ENCODE measurements at places on chromosomes 4 and X. TPM values are rescaled to one million over a fixed set of nuclear protein-coding genes. Genes with fewer than 3 reads are reported as not detected.

FTSJ1 gene
- polyA plus RNA-seq = 38.0 TPM

- no peak overlapping the region for H3K27ac ChIP-seq
- H3K4me3 ChIP-seq = no peak overlapping the region
- no peak for DNase-seq
- no peaks in the 10 kb centered on the region for H3K4me1 ChIP-seq
- H3K36me3 ChIP-seq = no peaks in the 10 kb centered on the region
- H3K27me3 ChIP-seq = no peaks in the 10 kb centered on the region
These were observed 41.6 kb upstream of the GIMD1 start for GRCh38 chr4:106409901-106410889.

EXOC1L gene
- polyA plus RNA-seq = not detected

CXCR3 gene
- not detected for polyA plus RNA-seq

- DNase-seq = no peak
- H3K4me3 ChIP-seq = no peak overlapping the region
- no peaks in the 10 kb centered on the region for H3K36me3 ChIP-seq
These were observed 181.0 kb upstream of the EOLA2 start for GRCh38 chrX:150119323-150119722.

GRCh38 chr4:172601195-172601594 lies 567.4 kb upstream of the GALNT7 start:
- no peak for DNase-seq
- H3K27ac ChIP-seq = no peak overlapping the region
- H3K27me3 ChIP-seq = no peaks in the 10 kb centered on the region
- no peaks in the 10 kb centered on the region for H3K4me1 ChIP-seq
- H3K4me3 ChIP-seq = no peak overlapping the region

GRCh38 chr4:187893418-187893817 lies 102.2 kb upstream of the ZFP42 start:
- no peak for DNase-seq
- H3K4me1 ChIP-seq = no peaks in the 10 kb centered on the region
- H3K27me3 ChIP-seq = no peaks in the 10 kb centered on the region
- H3K27ac ChIP-seq = no peak overlapping the region
- H3K4me3 ChIP-seq = no peak overlapping the region

GRCh38 chr4:161188578-161188977 lies 975.2 kb downstream of the FSTL5 start:
- no peaks in the 10 kb centered on the region for H3K36me3 ChIP-seq
- no peak for DNase-seq
- no peak overlapping the region for H3K4me3 ChIP-seq
- no peaks in the 10 kb centered on the region for H3K4me1 ChIP-seq
- H3K27me3 ChIP-seq = no peaks in the 10 kb centered on the region

DNA sequence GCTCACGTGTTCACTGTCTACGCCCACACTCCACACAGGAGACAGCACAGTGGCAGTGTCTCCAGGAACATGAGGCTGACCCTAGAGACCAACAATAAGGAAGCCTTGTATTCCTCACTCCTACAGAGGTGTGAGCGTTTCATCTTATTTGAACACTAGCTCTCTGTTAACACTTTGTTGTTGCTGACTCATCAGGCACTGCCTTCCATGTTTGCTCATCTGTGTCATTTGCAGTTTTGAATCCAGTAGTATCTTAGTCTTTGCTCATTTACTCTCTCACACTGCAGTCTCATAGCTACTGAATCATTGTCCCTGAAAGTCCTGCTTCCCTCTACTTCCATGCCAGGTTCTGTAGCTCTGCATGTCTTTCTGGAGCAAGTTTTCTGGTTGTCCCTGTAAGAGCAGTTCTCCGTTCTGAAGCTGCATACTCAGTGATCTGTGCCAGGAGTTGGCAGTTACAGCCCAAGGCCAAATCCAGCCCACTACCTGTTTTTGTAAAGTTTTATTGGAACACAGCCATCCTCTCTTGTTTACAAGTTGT lies 80.3 kb upstream of the DCLK2 start:
- no peaks in the 10 kb centered on the region for H3K4me1 ChIP-seq
- no peaks in the 10 kb centered on the region for H3K36me3 ChIP-seq

- H3K27ac ChIP-seq = peak overlapping the region; percentile 5
- no peaks in the 10 kb centered on the region for H3K36me3 ChIP-seq
- peaks cover 18% of the 10 kb centered on the region for H3K4me1 ChIP-seq
- no peak overlapping the region for H3K4me3 ChIP-seq
- H3K27me3 ChIP-seq = no peaks in the 10 kb centered on the region
These were observed 7.2 kb downstream of the IL15 start for GRCh38 chr4:141643557-141643956.

AKAP4 gene
- polyA plus RNA-seq = not detected

GLRA2 gene
- not detected for polyA plus RNA-seq

GPR50 gene
- polyA plus RNA-seq = not detected

NUP62CL gene
- not detected for polyA plus RNA-seq

RIBC1 gene
- polyA plus RNA-seq = 0.15 TPM

- peak; percentile 56 for DNase-seq
- no peak overlapping the region for H3K27ac ChIP-seq
- no peaks in the 10 kb centered on the region for H3K27me3 ChIP-seq
- H3K4me3 ChIP-seq = no peak overlapping the region
- no peaks in the 10 kb centered on the region for H3K36me3 ChIP-seq
These were observed 42.6 kb upstream of the PDE5A start for GRCh38 chr4:119671205-119671604.

DNA sequence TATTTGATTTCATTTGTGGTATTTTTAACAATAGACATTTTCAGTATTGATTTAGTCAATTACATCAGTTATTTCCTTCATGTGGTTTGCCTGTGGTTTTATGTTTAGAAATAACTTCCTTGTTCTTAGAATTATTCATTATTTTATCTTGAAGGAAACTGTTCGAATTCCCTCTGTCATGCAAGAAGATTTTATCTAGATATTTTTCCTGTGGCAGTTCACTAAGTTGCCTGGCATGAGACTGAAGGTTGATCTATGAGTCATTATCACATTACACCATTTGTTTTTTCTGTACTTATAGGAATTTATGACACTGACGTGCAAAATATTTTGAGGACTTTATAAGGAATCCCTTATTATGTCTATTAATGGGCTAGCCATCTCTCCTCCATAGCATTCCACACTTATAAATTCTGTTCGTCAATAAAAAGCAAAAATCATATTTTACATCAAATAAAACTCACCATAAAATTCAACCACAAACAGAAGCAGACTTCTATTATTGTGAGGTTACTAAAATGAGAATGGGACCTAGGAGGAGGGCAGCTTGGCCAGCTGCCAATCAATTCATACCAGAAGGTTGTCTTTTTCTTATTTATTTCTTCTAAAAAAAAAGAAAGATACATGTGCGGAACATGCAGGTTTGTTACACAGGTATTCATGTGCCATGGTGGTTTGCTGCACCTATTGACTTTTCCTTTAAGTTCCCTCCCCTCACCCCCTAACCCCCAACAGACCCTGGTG lies 179.0 kb downstream of the KCNIP4 start:
- H3K27ac ChIP-seq = no peak overlapping the region
- peak; percentile 69 for DNase-seq
- H3K36me3 ChIP-seq = no peaks in the 10 kb centered on the region
- H3K27me3 ChIP-seq = no peaks in the 10 kb centered on the region
- no peaks in the 10 kb centered on the region for H3K4me1 ChIP-seq
- no peak overlapping the region for H3K4me3 ChIP-seq

SPANXA1 gene
- polyA plus RNA-seq = not detected

GYPA gene
- polyA plus RNA-seq = not detected

DNA sequence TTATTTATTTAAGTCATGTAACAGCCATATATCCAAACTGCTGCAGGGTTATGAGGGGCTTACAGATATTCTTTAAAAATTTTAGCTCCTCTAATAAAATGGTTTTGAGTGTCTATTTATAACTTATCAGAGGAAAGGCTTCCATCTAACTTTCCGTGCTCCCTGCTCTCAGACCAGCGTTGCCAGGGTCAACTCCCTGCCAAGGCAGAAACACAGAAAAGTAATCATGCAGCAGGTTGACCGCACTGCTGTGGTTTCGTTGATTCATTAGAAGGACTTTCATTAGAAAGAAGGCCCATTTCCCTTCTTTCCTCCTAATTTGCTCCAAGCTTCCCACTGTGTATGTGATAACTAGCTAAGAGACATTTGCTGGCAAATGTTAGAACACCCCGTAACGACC lies 33.9 kb downstream of the BCLAF3 start:
- no peak overlapping the region for H3K27ac ChIP-seq
- no peak overlapping the region for H3K4me3 ChIP-seq
- H3K27me3 ChIP-seq = no peaks in the 10 kb centered on the region
- H3K36me3 ChIP-seq = no peaks in the 10 kb centered on the region

DNA sequence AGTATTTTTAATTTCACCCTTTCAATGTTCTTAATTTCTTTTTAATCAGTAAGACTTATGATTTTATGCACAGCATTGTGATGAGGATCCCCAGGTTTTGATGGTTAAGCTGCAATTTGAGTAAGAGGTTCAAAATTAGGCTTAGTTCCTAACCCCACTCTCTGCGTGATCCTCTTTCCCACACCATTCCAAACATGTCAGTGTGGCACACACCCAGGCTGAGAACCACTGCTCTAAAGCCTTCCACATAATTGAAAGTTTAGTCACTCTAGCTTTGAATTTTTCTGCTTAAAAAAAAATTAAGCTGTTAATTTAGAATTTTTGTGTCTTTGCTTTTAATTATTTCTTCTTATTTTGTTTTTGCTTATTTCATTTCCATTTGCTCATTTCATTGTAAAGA lies 68.8 kb upstream of the SLC7A11 start:
- H3K4me1 ChIP-seq = no peaks in the 10 kb centered on the region
- DNase-seq = peak; percentile 29
- H3K27ac ChIP-seq = no peak overlapping the region
- H3K36me3 ChIP-seq = no peaks in the 10 kb centered on the region

SYN1 gene
- polyA plus RNA-seq = 1.4 TPM

LDB2 gene
- polyA plus RNA-seq = 65.2 TPM
